Stimulated activated CD8-positive, alpha-beta memory T cell treated with anti-CD3 and anti-CD28 coated beads, Interleukin-12 subunit alpha, Interleukin-12 subunit beta, amount 100 ng/mL, for 1 hour (primary cell): ENCODE measurements at places on chromosomes 13 and 19.

DNA sequence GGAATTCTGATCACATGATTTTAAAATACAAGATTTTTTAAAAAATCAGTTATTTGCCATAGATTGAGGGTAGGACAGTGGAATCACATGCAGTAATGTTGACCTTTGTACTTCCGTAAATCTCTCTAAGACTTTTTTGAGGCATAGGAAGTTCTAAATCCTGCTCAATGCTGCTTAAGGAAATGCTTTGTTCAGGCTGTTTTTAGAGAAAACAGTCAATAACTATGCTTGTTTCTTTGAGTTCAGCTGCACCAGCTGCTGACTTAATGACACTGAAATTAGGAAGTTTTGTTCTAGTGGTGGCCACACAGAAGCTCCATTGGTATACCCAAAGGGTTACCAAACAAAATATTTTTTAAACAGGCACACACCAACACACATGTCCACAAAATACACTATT is 60.9 kb downstream of the KLF12 start:
- DNase-seq: no peak

GRCh38 chr19:55370305-55370988 is at the start of gene IL11:
Gene IL11, minus strand, starts transcription at chr19:55370463. Its CDS starts 153 bp downstream, at chr19:55370310.
- DNase-seq: no peak

DNA sequence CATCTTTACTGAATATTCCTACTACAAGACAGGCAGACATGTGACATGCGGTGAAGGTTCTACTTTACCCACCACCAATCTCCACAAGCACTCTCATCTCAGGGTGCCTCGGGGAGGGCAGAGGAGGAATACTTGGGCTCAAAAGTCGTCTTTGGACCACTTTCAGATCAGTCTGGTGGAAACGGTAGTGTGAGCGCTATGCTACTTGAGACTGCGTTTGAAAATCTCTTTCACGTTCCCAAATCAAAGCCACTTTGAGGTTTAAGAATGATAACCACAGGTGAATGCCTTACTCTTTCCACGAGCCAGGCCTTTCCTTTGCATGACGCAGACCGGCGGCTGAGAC is 1.5 kb upstream of the SOX1 start:
- no peak for DNase-seq

DNA sequence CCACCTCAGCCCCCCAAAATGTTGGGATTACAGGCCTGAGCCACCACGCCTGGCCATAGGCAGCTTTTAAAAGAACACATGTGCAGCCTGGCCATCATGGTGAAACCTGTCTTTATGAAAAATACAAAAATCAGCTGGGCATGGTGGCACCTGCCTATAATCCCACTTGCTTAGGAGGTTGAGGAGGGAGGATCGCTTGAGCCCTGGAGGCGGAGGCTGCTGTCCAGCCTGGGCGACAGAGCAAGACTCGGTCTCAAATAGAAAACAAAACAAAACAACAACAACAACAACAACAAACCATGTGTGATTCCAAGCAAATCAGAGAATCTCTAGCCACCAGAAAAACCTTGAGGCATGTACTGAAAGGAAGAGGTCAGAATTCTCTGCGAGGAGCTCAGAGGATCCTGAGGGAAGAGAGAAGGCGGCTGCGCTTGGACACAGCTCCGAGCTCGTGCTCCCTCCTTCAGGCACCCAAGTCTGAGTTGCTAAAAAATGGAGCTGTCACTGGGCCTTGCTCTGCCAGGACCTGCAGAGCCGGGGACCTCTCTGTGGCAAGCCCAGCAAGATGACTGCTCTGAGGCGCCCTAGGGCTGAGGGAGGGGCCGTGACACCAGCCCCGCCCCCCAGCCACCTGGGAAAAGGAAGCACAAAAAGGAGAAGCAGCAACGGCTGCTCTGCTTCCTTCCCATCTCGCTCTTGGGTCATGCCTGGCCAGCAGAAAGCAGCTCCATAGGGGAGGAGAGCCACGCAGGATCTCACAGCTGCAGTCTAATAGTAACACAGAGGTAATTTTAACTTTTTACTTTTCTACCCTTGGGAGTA is at the start of gene ARL11:
Gene ARL11, plus strand, starts transcription at position 677 of the 822 bp plus-strand sequence. CDS start 1,941 bp downstream, outside the sequence.
- DNase-seq: peak; percentile 13

DNA sequence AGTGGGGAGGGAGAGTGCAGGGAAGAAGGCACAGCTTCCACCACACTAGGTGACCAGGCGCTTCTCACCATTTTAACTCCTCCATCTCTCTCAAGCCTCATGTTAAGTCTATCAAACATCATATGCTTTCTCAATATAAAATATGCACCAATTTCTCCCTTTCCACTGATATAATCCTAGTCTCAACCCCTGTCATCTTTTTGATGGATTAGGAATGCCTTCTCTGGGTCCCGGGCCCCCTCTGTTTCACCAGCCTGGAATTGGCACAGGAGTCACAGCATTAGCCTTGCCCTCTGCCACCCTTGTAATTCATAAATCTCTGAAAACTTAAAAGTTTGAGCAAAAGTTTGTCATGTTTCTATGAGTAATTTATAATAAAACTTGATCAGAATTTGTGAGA is at the start of gene ZSCAN4:
Gene ZSCAN4, plus strand, starts transcription at position 301 of the 400 bp plus-strand sequence. CDS start 7,211 bp downstream, outside the sequence.
- no peak for DNase-seq

GRCh38 chr13:26075498-26075897 is 23.7 kb upstream of the SHISA2 start:
- DNase-seq: no peak

- DNase-seq: no peak
Measured at GRCh38 chr13:73722120-73722519, 412.1 kb downstream of the KLF12 start.

GRCh38 chr19:35120898-35121297 is 5.3 kb downstream of the FXYD3 start:
- no peak for DNase-seq
